ENCODE measurements at places on chromosomes 3 and 15.

GRCh38 chr3:74605437-74605836 is 9.0 kb downstream of the CNTN3 start:
- DNase-seq, result no peak

DNA sequence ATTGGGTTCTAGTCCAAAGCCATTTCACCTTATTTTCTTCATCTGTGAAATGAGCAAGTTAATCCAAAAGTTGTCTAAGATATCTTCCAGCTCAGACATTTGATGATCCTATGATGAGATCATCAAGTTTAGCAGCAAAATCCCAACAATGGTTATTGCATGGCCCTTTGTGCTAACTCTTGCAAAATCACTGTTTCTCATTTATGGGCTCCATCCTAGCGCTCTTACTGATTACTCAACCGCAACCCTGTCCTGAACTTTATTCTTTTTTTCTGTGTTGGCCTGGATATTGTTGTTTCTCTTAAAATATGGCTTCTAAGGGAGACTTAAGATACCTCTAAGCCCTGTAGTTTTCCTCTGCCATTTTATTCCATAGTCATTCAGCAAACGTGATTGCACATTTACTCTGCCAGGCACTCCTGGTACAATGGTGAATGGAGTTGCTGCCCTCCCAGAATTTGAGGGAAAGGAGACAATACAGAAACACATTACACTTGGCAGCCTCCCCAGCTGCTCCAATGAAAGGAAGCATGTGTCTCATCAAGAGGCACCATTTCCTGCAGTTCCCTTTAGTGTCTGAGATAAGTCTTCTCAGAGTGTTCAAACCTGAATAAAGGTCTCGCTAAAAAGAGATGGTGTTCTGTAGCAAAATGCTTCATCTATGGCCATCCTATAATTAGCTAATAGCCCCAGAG is 4.4 kb downstream of the GXYLT2 start:
- DNase-seq, result no peak

GRCh38 chr3:42900226-42901072 is 5.5 kb upstream of the ZNF662 start:
- no peak for DNase-seq

GRCh38 chr3:37255990-37256308 is 81.6 kb upstream of the LRRFIP2 start:
- no peak for DNase-seq
